ENCODE measurements at places on chromosomes 4 and X.

- DNase-seq: no peak
Measured at GRCh38 chrX:7159149-7159861, 11.4 kb upstream of the PUDP start.

- no peak for DNase-seq
Measured at GRCh38 chr4:158777423-158778155, 8.8 kb downstream of the FNIP2 start.

- no peak for DNase-seq
Measured at GRCh38 chr4:6442555-6442954, 29.9 kb downstream of the PPP2R2C start.

- no peak for DNase-seq
Measured at GRCh38 chr4:99587803-99588202, 13.2 kb downstream of the MTTP start.

- no peak for DNase-seq
Measured at GRCh38 chrX:67725471-67725870, 181.7 kb downstream of the AR start.

GRCh38 chr4:88008743-88009171, 1.3 kb downstream of the PKD2 start:
- no peak for DNase-seq

DNA sequence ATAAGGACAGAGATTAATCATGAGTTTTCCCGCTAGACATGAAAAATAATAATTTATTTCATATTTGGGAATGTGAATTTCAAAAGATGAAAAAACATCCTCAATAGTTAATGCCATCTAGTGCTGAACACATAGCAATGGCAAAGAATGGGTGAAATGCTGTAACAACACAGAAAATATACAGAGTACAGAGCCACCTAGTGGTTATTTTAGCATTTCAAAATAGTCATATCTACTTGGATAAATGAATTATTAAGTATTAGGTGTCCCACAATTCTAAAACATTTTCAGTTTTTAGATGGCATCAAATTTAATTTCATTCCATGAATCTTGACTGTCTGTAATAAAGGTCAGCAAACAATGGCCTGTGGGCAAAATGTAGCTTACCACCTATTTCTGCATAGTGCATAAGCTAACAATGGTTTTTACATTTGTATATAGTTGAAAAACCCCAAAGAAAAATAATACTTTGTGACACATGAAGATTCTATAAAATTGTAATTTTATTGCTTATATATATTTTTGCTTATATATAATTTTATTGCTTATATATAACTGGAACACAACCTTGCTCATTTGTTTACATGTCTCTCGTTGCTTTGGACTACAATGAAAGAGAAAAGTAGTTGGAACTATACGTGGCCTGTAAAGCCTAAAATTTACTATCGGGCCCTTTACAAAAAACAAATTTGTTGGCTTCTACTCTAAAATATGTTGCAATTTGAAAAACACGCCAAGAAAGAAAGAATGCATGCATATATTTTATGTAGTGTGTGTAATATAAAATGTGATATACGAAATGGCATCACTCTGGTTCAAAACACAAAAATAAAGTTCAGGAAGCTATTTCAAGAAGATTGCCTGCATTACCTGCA, 99.1 kb upstream of the FAM47C start:
- DNase-seq: no peak

DNA sequence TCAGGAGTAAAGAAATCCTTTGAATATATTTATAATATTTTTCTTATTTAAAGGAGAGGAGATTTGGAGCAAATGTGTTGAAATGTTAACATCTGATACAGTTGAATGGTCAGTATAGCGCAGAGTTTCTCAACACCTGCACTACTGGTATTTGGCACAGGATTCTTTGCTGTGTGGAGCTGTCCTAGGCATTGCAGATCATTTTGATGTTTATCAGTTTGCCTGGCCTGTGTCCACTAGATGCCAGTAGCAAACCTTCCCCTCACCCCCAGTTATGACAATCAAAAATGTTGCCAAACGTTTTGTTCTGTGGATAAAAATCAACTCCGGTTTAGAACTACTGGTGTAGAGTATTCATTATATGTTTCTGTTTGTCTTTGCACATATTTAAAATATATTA, 765.3 kb upstream of the SLIT2 start:
- no peak for DNase-seq

- no peak for DNase-seq
Measured at GRCh38 chr4:185305979-185306442, 89.7 kb downstream of the LRP2BP start.

GRCh38 chr4:151296227-151296626, 19.3 kb downstream of the PRSS48 start:
- DNase-seq: no peak

- DNase-seq: no peak
Measured at GRCh38 chr4:10521424-10521823, 64.2 kb upstream of the ZNF518B start.

GRCh38 chrX:16187024-16187760, 19.9 kb downstream of the MAGEB17 start:
- no peak for DNase-seq

DNA sequence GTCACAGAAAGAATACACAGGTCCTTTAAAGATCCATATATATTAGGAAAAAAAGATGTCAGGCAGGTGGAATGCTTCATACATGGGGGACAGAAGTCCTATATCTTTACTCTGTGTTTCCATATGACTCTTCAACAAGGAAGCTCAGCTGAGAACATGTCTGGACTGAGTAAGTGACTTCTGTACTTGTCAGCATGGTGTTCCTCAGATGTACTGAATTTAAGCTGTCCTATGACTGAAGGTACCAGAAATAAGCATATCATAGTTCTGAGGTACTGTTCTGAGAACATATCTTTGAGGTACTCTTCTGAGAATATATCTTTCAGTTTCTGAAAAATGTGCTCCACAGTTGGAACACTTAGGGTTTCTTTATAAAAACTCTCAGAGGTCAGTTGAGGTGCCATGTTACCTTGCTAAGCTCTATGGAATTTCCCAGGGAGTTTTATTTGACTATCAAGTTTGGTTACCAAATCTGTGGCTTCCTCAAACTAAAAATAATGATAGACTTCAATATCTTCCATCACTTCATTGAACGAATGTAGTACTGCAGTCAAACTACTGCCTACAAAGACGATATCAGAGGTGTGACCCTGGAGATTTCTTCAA, 597.2 kb upstream of the GNPDA2 start:
- DNase-seq: no peak

DNA sequence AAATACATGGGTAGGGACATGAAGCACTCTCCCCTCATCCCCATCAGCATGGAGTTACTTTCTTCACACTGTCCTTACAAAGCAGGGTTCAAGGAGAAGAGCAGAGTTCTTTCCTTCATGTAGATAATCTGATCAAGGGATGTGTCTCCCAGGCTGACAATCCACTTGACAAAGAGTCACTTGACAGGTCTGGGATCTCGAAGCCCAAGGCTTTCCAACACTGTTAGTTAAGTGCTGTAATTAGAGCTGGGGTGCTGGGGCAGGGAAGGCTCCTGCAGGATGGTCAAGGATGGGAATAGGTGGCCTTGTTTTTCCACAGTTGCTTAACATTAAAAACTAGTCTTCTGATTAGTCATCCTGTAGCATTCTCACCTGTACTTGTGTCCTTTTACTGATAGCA, 38.0 kb downstream of the CCNG2 start:
- DNase-seq: no peak

DNA sequence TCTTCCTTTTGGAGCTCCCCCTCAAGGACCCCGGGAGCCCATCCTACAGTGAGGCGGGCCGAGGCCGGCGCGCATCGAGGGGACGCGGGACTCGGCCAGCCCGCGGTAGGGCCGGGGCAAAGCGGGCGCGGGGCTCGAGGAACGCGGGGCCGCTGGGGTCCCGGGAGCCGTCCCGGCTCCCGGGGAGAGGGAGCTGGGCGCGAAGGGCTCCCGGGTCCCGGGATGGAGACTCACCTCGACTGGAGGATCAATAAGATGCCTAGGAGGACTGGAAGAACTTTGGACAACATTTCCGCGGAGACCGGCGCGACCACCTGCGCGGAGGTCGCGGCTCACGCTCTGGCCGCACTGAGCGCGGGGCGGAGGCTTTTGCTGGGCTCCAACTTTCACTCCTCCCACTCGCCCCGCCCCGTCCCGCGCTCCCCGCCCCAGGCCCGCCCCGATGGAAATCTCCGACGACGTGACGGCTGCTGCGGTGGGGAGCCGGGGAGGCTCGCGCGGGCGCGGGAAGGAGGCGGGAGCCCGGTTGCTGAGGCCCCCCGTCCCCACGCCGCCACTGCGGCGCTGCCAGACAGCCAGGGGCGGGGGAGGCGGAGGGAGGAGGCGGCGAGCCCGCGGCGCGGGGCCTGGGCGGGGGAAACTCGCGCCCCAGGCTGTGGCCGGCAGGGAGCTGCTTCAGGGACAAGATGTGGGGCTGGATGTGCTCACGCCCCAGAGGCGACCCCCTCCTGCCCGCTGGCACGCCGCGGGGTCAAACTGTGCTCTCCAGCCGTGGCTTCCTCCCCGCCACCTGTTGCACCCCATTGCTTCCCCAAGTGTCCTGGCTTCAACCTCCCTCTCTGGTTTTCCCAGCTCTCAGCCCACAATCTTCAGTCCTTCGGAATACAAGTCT, at the start of gene GABRE:
GABRE (minus strand) TSS at position 341 of the 892 bp plus-strand sequence; CDS start at position 290, 51 bp downstream.
- DNase-seq: no peak

DNA sequence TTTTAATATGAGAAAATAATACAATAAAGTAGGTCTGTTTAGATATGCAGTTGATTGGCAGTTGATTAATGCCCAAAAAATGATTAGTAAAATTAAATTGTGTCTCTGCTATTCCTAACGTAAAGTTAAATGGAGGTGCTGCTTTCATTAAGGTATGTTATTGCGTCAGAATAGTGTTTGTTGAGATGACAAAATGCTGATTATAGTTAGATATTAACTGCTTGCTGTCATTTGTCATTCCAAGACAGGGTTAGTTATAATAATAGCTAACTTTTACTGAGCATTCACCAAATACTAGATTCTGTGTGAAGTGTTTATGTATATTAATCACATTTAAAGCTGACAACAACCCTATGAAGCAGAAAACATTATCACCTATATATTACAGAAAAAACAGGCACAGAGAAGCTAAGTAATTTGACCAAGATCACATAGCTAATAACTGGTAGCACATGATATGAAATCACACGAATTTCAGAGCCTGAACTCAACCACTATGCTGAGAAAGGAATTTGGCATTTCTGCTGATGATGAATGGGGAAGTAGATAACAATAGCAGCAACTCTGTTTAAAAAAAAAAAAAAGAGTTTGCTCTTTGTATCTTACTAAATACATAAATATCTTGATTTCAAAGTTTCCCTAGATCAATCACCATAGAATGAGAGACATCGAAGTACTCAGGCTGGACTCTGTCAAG, 59.7 kb upstream of the WDR44 start:
- DNase-seq: no peak

GRCh38 chr4:53553486-53554210, 37.6 kb downstream of the LNX1 start:
- DNase-seq: no peak

- no peak for DNase-seq
Measured at GRCh38 chrX:103608306-103608963, 672 bp downstream of the TCEAL3 start.

- no peak for DNase-seq
Measured at GRCh38 chr4:67320645-67321044, 224.7 kb downstream of the CENPC start.

DNA sequence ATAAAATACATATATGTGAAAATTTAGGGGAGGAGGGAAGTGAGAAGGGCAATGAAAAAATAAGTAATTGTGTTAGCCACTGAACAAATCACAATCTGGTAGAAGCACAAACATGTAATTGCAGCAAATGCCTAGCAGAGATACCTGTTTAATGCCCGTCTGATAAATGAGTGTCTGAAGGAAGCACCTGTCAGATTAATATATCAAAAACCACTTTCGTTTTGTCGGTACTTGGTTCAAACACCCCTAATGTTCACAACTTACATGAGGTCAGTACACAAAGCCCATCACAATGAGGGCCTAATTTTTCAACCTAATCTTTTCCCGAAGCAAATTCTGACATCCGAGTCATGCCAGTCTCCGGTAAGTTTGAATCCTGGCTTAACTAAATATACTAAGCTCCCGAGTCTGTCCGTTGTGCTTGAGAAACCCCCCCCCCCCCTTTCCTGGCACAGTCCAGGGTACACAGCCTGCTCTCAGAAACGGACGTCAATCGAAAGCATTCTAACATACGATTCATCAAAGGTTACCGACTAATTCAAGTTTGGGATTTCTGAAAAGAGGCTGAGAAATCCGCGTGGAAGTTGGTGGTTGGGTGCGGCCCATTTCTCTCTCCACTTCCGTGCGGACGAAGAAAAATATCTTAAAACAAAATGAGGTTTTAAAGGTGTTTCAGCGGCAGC, 758 bp downstream of the SDAD1 start:
- no peak for DNase-seq

DNA sequence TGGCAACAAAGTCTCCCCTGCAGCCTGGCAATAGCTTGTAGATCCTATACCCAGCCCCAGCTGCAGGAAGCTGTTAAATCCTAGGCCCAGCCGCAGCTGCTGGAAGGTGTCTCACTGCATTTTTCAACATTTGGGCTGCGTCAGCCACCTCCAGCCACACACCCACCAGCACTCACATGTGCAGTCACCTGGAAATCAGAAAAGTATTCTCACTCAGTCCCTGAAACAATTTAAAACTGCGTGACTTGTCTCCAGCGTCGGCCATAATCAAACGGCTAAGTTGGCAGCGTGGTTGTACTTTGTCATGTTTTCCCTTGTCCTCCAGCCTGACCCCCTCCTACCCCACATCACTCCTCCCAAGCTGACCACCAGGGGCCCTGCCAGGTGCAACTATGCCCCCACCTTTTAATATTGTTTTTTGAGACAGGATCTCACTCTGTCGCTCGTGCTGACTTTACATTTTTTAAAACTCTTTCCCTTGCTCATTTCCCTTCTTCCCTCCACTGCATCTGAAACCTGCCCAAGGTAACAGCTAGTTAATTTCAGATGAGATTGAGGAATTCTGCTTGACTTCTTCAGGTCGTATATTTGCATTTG, 97.2 kb upstream of the FRG1 start:
- DNase-seq: no peak

DNA sequence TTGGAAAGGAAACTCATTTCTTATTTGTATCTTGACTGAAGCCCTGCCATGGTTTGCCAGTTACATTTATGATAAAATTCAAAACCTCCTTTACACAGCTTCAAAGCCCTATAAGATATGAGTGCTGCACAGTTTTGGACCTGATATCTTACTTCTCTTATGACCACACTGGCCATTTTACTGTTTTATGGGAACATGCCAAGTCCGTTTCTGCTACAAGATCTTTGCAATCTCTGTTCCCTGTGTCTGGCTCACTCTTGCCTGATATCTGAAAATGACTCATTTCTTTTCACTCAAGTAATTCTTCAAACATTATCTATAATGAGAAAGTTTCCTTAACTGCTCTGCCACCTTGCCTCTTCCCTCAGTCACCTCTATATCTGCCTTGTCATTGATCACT, 247.3 kb downstream of the SPOCK3 start:
- no peak for DNase-seq

- DNase-seq: no peak
Measured at GRCh38 chrX:39440799-39441284, 639.6 kb downstream of the MID1IP1 start.

GRCh38 chr4:173837517-173837916, 307.5 kb upstream of the HAND2 start:
- DNase-seq: no peak

- DNase-seq: no peak
Measured at GRCh38 chrX:106955004-106955772, 35.0 kb downstream of the CLDN2 start.
